Activated T-cell treated with anti-CD3 and anti-CD28 coated beads for 48 hours (primary cell): ENCODE measurements at places on chromosomes 2 and 18.

GRCh38 chr2:156901373-156902031 lies 356.0 kb upstream of the GALNT5 start:
- DNase-seq, result no peak

- no peak for DNase-seq
Observed at GRCh38 chr2:60555066-60555782, 1.8 kb upstream of the BCL11A start.

- DNase-seq, result no peak
Observed at GRCh38 chr2:97878865-97879264, 116.9 kb downstream of the TMEM131 start.

GRCh38 chr2:162159446-162159845 lies 7.4 kb upstream of the GCG start:
- DNase-seq, result no peak

DNA sequence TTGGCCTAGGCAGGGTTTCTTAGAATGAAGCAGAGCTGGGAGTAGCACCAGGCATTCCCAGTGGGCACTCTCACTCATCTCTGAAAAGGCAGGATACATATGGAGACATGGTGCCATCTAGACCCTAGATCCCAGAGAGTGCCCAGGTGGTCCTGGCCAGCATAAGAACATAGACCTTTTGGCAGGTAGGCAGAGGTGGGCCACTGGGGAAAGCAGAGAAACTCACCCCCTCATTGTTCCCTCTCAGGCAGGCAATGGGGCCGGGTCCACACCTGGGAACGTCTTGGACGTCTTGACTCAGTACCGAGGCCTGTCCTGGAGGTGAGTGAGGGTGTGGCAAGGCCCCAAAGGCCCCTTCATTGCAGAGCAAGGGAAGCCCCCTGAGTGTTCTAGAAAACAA lies 69.2 kb downstream of the PLB1 start:
- DNase-seq, result no peak

- no peak for DNase-seq
Observed at GRCh38 chr2:109331896-109332848, 203.2 kb downstream of the SH3RF3 start.

DNA sequence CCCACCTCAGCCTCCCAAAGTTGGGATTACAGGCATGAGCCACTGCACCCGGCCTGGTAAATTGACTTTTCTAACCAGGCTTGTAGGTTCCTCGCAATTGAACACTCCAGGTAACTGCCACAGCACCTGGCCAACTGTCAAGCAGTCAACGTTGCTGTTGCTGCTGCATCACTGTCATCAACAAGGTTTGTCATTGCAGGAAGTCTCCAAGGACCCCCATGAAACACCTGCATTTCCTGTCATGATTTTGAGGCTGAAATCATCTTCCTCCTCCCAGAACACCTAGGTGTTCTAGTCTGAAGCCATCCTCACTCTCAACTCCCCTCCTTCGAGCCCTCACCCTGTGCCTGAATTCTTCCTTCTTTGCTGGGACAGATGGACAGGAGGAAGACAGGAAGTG lies 29.7 kb downstream of the GYPC start:
- DNase-seq, result no peak

DNA sequence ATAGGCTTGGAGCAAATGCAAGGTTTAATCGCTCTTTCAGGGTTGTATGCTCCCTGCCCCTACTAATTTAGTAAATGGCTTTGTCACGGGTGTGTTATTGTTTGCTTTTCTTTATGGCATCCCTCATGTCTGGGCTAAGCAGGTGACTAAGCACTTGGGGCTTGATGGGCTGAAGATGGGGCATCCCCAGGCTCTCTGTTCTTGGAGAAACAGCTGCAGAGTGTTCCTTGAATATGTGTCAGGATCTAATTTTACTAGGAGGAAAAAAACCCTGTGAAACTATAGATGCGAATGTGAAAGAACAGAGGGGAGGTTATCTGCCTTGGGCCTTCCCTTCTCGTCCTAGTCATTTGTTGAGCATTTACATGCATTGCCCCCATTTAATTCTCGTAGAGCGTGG lies 94.7 kb upstream of the TAF1B start:
- DNase-seq, result no peak

DNA sequence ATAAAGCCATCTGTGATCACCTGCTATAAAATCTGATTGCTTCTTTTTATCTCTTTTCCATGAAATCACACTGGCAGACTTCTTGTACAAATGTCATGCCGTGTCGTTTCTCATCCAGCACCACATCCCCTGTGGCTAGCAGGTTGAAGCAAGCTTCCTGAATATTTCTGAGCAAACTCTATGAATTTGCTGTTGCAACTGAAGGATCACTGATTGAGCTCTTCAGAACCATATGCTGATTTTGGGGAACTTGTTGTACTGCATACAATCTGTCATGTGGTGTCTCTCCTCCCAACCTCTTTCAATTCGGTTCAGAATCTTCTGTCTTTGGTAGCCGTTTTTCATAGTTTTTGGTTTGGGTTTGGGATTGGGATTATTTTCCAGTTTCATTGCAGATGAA lies 57.7 kb upstream of the RBMS1 start:
- DNase-seq, result no peak

GRCh38 chr18:3693410-3693809 lies 243.4 kb downstream of the TGIF1 start:
- no peak for DNase-seq

DNA sequence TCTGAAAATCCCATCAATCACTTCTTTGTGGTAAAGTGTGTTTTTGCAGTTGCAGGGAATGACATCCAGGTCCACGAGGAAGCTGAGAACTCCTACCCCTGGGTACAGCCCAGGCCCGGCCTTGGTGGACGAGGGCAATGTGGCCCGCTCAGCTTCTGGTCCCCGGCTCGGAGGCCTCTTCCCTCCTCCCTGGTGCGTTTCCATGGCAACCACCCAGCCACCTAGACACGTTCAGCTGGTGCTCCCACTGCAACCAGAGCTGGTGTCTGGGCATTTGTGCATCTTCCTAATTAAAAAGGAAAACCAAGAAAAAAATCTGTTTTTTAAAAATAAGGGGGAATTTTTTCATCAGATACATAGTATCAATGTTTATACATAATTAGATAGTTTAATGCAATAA lies 603.6 kb upstream of the SALL3 start:
- no peak for DNase-seq

GRCh38 chr2:233336541-233336940 lies 17.8 kb upstream of the DGKD start:
- no peak for DNase-seq

DNA sequence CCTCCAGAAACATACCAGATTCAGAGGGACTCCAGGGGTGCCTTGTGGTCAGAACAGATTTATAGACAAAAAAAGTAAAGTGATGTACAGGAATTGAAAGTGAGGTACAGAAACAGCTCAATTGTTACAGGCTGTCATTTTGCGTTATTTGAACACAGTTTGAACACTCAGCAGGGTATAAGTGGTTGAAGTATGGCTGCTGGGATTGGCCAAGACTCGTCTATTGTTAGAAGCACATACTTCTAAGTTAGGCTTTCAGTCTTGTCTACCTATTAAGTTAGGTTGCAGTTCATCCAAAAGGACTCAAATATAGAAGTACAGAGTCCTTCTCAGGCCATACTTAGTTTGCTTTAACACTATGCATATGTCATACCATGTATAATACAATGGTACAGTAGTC lies 21.0 kb upstream of the GRB14 start:
- DNase-seq, result no peak

GRCh38 chr18:67901573-67901972 lies 385.1 kb upstream of the DSEL start:
- DNase-seq, result no peak

- no peak for DNase-seq
Observed at GRCh38 chr2:204892506-204893255, 347.4 kb downstream of the PARD3B start.

DNA sequence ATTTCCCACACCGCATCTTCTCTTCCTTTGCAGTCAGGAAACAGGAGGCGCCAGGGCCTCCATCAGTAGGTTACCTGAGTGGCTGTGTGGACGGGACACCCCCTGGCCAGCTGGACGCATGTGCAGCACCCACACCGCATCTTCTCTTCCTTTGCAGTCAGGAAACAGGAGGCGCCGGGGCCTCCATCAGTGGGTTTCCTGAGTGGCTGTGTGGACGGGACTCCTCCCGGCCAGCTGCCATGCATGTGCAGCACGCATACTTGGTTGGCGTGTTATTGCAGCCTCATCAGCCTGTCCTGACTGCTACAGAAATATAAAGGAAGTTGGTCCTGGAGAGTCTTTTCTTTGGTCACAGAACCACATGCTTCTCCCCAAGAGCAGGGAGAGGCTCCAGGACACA lies 74.6 kb downstream of the DCDC2C start:
- no peak for DNase-seq

- DNase-seq, result no peak
Observed at GRCh38 chr2:173049831-173050230, 25.8 kb upstream of the MAP3K20 start.

DNA sequence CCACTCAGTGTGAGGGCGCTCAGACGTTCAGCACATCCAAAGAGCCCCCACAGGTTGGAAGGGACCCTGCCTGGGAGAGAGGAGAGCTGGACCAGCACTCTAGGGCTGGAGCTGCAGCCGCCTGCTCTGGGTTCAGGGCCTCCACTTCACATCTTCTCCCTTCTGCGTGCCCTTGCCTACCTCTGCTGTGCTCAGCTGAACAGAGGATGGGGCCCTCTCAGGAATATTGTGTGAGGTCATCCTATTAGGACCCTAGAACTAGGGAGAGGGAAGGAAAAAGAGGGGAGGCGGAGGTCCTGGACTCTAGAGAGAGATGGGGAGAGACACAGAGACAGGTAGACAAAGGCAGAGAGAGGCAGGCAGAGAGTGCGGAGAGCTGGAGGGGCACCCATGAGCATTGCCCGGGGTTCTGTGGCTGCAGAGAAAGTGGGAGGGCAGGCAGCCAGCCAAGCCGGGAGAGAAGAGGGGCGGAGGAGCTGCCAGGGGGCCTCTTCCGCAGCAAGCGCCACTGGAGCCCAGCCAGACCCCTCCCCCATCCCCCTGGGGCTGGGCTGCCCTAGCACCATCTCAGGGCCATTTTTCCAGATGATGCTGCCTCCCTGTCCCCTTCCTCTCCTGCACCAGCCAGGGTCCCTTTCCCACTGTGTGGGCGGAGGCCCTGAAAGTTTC lies 8.3 kb upstream of the TNS1 start:
- DNase-seq, result no peak

GRCh38 chr18:77059294-77059916 lies 73.2 kb downstream of the MBP start:
- DNase-seq, result no peak

GRCh38 chr2:95344215-95344583 lies 47.1 kb downstream of the KCNIP3 start:
- no peak for DNase-seq

DNA sequence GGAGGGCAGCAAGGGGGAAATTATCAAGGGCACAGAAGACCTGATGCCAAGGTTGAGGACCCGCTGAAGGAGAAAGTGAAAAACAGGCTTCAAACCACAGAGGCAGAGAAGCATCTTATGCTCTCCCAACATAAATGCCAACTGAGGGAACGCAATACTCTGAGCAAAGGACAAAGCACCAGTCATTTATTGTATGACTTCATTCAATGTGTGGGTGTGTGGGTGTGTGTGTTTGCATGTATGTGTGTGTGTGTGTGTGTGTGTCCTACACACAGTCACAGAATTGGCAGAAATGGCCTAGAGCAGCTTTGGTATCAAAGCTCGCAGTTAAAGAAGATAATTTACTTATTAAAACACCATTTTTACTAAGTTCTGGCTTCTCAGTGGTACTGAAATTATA lies 51.4 kb downstream of the UXS1 start:
- DNase-seq, result no peak

DNA sequence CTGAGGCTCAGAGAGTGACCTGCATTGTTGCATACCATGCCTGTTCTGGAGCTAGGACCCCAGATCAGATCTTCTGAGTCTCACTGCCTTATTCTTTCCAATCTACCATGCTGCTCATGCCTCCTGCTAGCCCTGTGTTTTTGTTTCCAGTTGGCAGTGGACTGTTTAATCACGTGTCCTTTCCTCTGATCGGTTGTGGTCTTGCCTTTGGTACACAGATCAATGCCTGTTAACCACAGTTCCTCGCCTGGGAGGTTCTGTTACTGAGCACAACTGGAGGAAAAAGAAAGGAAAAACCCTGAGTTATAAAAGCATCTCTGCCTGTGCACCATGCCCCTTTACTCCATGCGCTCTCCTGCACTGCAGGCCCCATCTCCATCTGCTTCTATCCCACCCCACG lies 329.1 kb downstream of the SETBP1 start:
- DNase-seq, result no peak

DNA sequence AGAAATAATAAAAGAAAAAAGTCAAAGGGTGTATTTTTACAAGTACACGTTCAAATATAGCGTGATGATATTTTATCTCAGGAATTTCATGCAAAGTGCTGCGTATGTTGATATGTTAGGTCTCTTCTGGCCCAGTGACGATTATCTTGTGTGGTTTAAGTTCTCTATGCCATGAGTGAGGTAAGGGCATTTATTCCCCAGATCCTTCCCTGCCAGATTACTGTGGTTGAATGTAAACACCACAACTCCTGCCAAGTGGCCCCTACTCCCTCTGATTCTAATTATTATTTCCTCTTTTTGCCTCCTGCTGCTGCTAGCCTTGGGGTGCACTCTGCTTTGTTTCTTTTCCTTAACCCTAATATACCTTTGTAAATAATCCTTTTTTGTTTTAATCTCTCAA lies 12.2 kb downstream of the SCN2A start:
- no peak for DNase-seq

- DNase-seq, result no peak
Observed at GRCh38 chr2:133766164-133766832, 198.0 kb upstream of the NCKAP5 start.

GRCh38 chr2:3756306-3756705 lies 52.9 kb downstream of the DCDC2C start:
- DNase-seq, result no peak

DNA sequence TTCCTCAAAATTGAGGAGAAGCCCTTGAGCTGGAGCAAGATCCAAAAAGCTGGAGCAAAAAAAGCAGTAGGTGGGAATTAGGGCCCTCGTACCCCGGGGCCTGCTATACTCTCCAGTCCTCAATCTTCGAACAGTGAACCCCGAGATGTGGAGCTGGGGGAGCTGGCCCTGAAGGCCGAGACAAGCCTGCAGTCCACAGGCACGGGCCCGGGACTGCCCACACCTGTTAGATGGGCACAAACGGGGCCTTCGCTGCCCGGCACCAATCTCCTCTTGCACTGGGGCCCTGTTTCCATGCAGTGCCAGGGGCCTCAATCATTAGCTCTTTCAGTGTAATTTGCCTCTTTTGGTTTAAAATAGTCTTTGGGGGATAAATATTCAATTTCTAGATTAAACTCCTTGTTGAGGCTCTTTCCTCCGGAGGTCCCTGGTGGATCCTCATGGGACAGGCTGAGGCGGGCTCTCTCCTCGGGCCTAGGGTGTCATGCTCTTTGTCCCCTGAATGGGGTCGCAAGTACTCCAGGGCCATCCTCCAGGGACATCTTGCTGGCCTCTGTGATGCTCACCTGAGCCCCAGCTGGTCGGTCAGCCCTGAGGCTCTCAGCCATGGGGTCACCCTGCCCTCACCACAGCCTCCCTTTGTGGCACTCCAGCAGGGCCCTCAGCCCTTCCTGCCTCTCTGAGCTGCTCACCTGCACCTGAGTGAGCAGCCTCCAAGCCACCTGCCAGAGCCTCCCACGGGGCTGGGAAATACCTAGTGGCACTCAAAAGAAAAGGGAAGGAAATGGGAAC lies 223.6 kb downstream of the ALPK2 start:
- no peak for DNase-seq
